ENCODE measurements at places on chromosomes 11 and 22.

DNA sequence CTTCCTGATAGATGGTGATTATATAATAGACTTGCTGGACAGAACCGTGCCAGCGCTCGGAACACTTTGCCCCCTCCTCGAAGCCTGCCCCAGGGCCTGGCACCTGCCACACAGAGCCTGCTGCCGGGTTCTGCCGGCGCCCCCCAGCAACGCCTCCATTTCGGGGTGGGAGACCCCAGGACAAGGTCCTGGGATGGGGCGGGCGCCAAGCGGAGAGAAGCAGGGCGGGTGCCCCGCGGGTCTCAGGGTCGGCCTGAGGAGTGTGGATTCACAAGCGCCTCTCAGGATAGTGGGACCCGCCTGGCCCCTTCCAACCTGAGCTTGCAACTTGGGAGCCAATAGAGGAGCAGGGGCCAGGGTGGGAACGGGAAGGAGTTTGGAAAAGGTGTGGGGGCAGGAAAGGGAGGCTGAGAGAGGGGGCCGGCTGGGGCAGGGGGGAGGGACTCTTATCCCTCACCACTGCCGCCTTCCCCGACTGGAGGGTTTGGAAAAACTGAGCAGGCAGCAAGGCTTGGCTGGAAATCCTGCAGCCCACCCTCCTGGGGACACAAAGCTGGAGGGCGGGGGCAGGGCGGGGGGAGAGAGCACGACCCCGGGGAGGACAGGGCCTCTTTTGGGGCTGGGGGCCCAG, 3.3 kb upstream of the BCL9L start:
- peak; percentile 65 for DNase-seq

DNA sequence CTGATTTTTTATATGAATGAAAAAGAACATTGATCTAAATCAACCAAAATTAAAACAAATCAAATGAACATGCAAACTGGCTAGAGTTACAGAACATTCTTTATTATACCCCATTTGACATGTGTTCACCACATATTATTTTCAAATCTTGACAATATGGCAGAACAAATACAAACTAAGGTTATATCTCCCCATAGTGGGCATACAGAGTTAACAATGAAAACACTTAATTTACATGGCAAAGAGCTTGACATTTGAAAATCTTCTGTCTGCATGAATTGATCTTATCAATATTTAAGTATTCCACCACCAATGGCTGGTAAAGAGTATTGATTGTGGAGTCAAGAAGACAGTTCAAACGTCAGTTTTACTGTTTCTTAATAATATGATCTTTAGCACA, 197.9 kb upstream of the ANO3 start:
- no peak for DNase-seq

- no peak for DNase-seq
Measured at GRCh38 chr22:19595532-19595931, 71.3 kb upstream of the CLDN5 start.

DNA sequence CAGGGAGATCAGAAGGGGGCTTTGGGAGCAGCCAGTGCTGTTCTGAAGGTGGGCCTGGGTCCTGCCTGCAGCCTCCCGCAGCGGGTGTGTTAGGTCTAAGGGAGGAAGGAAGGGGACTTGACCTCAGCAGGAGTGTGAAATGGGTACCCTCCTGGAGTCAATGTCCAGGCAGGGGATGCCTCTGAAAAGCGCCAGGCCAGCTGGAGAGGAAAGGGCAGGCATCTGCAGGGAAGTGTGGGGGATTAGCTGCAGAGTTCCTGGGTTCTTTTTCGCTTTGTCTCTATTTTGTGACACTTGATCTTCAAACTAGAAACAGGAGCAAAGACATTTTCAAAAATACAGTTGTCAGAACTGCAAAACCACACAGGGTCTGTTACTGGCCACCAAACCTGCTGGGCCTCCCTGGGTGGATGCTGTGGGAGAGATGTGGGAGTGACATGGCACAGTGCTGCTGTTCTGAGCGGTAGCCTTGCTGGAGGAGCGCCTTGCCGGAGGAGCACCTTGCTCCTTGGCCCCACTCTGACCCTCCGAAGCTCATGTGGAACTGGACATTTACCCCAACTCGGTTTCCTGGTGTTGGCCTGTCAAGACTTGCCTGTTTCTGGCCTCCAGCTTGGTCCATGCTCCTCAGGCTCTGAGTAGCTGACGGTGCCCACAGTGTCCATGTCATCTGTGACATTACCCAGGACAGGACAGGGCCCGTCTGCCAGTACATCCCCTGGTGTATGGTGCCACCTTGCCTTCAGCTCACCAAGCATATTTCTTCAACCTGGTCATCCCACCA, 25.9 kb downstream of the MED15 start:
- DNase-seq: peak; percentile 31
